IMR-90 (cell line): ENCODE measurements at places on chromosomes 4 and X.

DNA sequence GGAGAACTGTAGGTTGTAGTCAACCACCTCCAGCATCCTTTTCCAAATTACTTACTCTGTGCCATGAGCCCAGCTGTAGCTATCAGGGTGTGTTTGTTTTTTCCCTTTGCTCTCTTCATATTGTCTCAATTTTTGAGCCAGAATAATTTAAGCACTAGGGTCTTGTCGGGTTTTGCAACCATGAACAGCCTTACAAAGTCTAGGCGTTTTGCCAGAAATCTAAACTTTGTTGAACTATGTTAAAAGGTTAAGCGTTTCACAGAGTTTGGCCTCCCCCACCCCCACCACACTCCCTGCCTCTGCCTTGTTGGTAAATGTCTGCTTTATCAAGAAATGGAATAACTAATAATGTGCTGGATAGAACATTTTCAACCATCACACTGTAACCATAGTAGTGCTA, 190.6 kb upstream of the TTC29 start:
- peak; percentile 84 for DNase-seq

DNA sequence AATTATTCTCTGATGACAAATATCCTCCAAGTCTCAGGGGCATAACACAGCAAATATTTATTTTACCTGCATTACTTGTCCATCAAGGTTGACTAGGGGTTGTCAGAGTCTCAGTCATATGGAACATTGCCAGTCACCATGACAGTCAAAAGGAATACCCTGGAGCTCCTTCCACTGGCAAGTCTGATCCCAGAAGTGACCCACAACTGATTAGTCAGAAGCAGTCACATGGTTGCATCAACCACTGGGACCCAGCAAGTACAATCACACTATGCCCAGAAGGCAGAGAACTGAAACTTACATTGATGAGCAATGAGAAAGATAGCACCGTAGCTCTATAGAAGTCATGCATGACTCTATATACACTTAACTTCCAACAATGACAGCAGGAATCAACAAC, 41.9 kb upstream of the SOD3 start:
- DNase-seq: peak; percentile 67

- DNase-seq: no peak
These were observed 27.3 kb upstream of the ACSL4 start for GRCh38 chrX:109760209-109760921.

- no peak for DNase-seq
These were observed 30.6 kb upstream of the MANBA start for GRCh38 chr4:102791318-102791835.

GRCh38 chr4:80876810-80877209, 153.7 kb upstream of the BMP3 start:
- no peak for DNase-seq

DNA sequence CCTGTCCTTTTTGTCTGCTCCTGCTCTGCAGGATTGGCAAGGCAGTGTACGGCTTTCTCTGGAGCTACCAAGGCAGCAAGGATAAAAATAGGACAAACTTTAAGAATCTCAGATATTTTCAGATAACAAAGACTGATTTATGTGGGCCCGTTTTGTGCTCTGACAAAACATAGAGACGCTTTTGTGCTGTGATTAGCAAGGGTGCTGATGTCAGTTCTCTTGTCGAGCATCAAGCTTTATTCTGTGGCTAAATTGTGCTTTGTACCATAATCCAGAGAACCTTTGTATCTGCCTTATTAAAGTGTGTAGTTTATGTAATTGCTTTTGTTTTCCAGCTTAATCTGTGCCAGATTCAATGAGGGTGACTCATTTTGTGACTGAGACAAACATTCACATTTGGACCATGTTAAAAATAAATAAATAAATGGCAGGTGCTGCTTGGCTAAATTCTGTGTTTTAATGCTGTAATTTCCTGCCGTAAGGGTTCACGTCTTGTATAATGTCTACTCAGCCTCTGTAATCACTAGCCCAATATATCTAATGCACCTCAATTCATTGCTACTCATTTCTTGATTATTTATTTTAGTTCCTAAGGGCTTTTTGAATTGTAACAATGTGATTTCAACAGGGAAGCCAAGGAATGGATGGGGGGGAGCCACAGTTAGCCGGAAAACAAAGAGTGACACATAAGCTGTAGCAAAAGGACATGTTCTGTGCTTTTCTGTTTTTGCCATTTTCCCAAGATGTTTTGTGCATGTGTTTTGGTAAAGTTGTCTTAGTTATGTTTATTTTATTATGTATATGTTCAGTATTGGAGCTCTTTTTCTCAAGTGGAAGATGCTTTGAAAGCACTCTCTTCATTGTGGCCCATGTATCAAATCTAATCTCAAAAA, 75.1 kb downstream of the GAB1 start:
- DNase-seq: peak; percentile 58

DNA sequence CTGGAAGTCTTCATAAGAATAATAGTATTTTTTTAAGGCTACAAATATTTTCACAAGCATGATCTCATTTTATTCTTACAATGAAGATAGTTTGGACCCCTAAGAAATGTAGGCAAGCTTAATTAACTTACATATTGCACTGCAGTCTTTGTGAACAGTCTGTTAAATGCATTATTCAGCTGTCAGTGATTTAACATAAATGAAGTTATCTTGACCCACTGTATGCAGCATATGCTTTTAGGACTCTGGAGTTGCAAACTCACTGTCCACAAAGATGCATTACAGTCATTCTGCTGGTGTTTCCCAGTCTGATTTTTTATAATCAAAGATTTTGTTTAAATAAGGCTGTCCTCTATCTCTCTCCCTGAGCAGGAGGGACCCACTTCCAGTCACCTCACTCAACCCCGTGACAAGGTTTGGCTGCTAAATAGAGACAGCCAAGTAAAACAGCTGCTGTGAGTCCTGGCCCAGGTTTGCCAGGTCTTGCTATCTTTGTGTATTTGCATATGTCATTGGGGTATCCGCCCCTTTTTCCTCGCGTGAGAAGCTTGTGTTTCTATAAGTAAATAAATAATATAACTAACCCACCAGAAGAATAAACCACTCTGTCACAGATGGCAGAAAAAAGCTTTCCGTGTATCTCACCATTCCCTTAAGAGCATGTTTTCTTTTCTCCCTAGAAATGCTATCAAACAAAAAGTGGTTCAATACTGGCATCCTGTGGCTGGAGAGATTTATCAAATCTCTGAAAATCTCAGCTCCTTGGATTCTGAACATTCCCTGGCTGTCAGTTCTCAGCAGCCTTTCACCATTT, 67.0 kb downstream of the SLC7A11 start:
- peak; percentile 61 for DNase-seq

GRCh38 chr4:101304916-101305315, 42.4 kb downstream of the PPP3CA start:
- DNase-seq: peak; percentile 63

DNA sequence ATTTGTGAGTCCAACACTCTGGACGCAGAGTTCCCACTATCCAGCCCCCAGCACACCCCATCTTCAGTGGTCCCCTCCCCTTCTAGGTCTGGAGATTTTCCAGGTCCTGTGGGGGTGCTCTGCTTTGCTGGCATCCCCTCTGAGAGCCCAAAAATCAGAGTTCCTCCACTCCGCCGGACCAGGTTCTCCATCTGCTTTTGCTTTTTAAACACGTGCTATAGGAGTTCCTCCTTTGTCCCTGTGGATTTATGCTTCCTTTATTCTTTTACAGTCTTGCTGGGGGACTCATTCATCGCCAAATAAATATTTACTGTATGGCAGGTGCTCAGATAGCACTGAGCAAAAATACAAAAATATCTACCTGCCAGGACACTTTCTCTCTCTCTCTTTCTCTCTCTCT, 324.7 kb downstream of the STK32B start:
- DNase-seq: no peak

DNA sequence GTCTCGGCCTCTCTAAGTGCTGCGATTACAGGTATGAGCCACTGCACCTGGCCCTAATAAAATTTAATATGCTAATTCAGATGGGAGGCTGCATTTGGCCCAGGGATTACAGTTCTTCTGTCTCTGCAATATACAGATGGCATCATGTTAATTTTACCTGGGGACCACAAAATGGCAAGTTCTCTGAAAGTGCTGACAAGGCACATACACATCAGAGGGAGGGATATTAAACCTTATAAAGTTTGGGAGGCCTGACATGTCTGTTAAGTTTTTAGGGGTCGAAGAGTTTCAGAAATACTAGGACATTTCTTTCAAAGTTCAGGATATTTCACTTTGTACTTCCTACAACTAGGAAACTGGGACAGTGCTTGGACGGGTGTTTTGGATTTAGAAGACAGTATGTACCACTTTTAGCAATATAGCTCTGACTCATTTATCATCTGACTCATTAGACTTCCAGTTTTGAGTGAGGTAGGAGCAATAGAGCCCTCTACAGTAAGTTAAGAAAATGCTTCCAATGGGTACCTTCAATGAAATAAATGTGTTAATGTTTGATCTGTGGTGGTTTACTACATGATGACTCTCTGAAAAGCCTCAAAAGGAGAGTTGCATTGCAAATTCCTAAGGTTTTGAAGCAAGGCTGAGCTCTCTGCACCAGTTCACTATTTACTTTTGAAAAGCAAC, 981.0 kb upstream of the HS3ST1 start:
- DNase-seq: no peak

DNA sequence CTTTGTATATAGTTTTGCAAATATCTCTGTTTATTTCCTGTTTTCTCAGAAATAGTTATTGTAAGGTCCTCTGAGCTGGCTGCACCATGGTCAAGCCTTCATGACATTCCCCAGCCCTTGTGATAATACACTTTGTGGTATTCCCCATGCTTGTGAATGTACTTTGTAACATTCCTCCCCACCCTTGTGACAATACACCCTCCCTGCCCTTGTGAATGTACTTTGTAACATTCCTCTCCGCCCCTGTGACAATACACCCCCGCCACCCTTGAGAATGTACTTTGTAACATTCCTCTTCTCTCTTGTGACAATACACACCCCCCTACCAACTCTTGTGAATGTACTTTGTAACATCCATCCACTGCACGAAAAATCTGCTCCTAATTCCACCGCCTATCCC, 530.7 kb downstream of the CENPC start:
- no peak for DNase-seq

- DNase-seq: no peak
These were observed 5.9 kb downstream of the ADD1 start for GRCh38 chr4:2849267-2850152.

DNA sequence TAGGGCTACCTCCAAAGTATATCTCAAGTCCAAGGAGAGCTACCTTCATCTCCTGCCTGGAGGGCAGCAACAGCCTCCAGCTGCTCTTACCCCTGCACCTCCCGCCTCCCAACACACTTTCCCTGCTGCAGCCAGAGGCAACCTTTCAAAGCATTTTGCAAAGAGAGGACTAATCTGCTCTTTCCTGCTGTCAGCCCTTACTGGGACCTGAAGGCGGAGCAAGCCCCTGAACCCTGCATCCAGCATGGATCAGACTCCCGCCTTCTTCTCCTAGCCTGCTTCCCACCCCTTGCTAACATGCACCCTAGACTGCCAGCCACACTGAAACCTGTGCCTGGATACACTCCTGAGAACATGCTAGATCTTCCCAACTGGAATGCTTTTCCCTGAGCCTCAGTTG, 37.7 kb upstream of the VMA21 start:
- no peak for DNase-seq

GRCh38 chr4:4284827-4285618, 4.9 kb downstream of the LYAR start:
- no peak for DNase-seq

DNA sequence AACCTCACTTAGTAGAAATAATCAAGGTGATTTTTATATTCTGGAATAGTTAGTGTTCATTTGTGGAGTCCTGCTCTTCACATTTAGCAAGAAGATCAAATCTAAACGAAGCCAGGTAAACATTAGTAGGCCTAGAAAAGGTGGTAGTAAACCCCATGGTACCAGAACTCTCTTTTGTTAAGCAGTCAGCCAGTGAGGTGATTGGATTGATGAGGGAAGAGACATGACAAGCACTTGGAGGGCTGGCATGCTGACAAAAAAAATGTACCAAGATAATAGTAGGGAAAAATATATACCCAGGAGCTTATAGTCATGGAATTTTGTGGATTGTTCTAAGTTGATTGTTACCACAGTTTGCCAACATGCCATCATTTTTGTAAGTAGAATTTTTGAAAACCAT, 163.8 kb downstream of the BANK1 start:
- DNase-seq: no peak
